ENCODE measurements at places on chromosomes 6 and 20. TPM values are rescaled to one million over a fixed set of nuclear protein-coding genes. Genes with fewer than 3 reads are reported as not detected.

GRCh38 chr6:15464211-15464725 lies 198.6 kb downstream of the DTNBP1 start:
- DNase-seq, result no peak

DNA sequence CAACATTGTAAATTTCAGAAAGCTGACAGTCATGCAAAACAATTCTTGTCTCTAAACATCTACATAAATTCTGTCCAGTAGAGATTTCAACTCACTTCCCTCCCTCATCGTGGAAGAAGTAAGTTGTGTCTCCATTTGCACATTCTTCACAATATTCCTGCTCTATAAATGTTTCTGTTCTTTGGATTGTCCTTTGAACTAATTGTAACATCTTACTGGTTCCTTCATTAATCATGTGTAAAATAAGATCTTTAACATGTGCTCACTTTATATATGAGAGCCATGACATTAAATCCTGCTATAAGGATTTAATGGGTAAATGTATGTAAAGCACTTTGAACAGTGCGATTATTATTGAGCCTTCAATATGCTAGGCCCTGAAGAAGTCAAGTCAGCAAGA lies 7.0 kb upstream of the LTV1 start:
- DNase-seq, result no peak

DNA sequence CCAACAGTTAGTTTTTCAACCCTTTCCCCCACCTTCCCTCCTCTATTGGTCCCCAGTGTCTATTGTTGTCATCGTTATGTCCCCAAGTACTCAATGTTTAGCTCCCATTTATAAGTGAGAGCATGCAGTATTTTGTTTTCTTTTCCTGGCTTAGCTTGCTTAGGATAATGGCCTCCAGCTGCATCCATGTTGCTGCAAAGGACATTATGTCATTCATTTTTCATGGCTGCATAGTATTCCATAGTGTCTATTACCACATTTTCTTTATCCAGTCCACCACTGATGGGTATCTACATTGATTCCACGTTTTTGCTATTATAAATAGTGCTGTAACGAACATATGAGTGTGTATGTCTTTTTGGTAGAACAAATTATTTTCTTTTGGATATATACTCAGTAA lies 55.3 kb upstream of the HIVEP1 start:
- DNase-seq, result no peak

DNA sequence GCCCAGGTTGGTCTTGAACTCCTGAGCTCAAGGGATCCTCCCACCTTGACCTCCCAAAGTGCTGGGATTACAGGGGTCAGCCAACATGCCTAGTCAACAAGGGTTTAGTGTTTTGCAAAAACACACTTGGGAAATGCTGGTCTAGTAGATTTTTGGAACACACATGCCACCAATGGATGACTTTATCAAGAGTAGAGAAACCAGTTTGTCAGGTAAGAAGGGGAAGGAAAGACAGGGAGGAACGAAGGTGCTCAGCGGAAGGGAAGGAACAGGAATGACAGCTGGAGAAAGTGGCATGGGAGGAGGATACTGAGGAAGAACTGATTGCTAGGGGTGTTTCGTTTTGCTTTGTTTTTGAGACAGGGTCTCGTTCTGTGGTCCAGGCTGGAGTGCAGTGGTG lies 15.6 kb upstream of the SEC63 start:
- no peak for DNase-seq

GRCh38 chr6:153852481-153852880 lies 186.6 kb upstream of the OPRM1 start:
- DNase-seq, result no peak

GRCh38 chr6:162976141-162976540 lies 248.4 kb downstream of the PACRG start:
- no peak for DNase-seq

DNA sequence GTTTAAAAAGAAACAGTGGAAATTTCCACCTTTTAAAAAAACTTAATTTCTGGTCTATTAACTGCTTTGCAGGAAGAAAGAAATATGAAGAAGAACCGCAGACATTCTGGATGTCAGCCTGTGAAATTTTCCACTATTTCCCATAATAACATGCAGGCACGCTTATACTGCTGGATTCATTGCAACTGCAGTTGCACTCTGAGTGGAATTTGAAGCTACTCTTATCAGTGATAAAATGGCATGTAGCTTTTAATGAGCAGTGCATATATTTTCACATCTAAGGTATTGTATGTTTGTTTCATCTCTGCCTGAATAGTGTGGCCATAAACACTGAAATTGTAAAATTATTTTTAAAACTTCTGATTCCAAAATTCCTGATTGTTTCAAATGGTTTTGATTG lies 28.2 kb downstream of the NCOA3 start:
- DNase-seq, result no peak

- no peak for DNase-seq
These were observed 1.6 kb upstream of the PCK1 start for GRCh38 chr20:57559289-57559634.

- DNase-seq, result no peak
These were observed 36.2 kb downstream of the FOXO3 start for GRCh38 chr6:108596956-108597355.

DNA sequence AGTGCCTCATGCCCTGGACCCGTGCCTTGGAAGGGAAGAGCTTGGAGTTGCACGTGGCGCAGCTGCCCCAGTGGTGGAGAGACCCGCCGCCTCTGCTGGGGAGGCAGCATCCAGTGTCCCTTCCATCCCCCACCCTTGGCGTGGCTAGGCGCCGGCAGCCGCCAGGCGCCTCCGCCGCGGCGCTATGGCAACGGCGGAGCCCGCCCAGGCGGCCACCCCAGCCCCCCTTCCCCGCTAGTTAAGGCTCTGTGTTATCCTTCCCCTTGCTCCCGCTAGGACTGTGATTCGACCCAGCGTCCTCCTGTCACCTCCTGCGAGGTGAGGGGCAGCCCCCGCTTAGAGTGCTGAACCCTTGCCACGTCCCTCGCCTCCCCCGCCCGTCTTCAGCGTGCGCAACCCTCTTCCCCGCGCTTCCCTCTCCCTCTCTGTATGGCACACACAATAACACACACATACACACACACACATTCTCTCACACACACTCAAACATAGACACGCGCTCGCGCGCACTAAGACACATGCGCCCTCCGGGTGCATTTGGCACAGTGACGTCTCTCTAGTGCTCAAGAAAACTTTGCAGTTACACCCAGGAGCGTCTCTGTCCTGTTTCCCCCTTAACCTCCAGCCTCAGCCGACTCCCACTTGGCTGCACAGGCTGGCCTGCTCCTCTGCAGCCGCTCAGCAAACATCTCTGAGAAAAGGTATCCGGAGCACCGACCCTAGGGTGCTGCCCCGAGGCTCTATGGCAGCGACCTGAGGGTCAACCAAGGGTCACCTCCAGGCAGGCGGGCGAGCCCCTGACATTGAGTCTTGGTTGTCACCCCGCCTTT lies 8.5 kb downstream of the GRIK2 start:
- DNase-seq, result no peak

DNA sequence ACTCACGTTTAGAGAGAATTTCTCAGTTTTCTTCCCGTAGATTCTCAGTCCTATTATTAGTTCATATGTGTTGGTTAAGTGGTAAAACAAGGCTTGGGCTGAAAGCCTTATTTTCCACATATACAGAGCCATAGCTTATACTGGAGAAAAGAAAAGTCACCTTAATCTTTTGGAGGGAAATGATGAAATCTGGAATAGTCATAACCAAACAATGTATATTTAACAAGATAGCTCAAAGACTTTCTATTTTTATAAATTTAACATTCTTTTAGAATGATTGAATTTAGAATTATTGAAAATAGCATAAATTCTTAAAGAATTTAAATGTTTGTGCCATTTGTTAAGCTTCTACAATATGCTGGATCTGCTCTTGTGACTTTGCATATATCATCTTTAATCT lies 85.8 kb downstream of the CDKAL1 start:
- no peak for DNase-seq

DNA sequence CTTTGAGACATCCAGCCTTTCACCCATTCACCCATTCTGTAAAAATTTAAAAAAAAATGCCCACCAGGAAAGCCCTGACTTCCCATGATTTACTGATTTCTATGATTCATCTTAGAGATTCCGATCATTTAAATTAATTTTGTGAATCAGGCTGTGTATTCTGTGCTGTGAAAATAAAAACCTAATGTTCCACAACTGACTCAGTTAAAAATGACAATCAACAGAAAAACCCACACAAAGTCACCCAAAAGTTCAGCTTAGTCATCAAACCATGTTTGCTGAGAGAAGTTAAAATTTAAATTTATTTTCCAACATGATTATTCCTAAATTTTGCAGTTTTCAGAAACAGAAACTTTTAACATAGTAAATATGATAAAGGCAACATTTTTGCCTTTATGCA lies 509.9 kb downstream of the TENT5A start:
- DNase-seq, result no peak

DNA sequence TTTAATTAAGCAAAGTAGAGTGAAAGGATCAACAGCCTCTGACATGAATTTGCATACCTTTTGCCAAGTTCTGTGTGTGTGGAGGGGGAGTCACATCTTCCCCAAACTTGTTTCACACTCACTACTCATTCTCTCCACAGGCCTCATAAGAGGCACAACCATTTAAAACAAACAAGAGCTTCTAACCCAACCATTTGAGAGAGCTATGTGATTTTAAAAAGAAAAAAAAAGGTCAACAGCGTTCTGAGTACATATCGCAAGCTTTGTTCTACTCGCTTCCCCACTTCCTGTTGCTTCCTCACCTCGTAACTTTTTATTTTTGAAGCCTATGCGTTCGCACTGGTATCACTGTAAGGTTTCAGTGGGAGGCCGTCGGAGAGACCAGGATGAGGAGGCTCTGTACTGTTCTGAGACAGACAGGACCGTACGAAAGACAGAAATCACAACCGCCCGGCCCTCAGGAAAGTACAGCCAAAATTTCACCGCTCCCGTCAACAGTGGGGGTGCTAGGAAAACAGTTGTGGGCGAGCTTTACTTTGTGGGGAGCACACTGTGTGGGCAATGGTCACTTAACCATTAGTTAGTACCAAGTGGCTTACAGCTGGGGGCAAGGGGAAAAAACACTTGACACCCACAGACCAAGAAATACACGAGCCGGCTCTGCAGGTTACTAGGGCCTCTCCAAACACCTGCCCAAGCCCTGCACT lies 61.3 kb downstream of the TRERF1 start:
- DNase-seq, result no peak

GRCh38 chr20:42549496-42549895 lies 640.2 kb downstream of the PTPRT start:
- no peak for DNase-seq

DNA sequence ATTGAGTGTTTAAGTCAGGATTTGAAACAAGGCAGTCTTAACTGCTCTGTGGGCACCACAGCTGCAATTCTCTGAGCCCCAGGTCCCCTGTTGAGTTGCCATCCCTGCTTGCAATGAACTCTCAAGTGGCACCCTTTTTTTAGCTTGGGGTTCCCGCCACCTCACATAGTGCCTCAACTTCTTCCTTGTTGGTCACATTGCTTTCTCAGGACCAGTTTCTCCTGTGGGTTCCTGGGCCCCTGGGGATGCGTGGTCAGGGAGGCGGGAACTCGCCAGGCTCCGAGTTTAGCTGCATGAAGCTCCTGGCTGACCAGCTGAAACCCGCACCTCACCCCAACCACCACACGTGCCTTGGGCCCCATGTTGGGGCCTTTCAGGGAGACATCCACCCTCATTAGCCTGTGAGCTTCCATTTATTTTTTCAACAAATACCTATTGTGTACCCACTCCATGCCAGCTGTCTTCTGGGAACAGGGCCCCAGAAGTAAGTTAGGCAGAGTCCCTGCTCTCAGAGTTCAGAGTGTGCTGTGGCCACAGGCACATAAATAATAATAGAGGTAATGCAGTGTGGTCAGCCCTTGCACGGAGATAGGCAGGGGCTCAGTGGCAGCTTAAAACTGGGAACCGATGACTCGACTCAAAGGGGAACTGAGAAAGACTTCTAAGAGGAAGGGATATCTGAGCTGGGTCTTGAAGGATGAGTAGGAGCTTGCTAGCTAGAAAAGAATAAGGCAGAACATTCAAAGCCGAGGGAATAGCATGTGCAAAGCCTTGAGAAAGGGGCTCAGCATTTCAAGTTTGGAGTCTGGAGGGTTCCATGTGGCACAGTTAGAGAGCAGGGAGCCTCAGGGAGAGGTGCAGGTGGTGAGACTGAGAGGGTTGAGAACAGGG lies 33.9 kb upstream of the FAM83D start:
- no peak for DNase-seq

DNA sequence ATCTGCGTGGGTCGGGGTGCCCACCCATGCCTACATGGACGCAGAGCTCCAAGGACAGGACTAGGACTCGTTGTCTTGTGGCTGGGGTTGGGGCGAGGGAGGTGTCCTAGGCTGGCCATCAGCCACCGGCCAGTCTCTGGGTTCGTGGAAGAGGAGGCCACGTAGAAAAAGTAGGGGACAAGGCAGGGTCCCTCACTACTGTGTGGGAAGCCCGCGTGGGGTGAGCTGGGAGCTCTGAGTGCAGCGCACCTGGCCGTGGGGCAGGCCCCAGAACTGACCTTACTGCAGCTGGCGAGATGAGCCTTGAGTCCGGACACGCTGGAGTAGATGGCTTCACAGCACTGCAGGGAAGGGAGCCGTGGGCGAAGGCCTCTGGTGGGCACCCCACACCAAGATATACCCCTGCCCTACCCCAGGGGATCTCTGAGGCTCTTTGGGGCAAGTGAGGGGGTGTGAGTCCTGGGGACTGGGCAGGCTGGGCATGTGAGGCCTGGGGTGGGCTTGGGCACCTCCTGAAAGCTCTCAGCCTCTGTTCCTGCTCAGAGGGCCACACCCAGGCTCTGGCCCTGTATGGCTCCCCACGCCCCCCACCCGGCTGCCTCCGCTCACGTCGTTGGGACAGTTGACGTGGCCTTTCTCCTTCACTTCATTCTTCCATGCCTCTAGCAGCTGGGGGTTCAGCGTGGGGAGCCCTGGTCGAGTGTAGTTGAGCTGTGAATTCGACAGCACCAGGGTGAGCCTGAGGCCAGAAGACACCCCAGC lies 5.6 kb upstream of the UCKL1 start:
- DNase-seq, result no peak

- DNase-seq, result no peak
These were observed 124.8 kb downstream of the INSM1 start for GRCh38 chr20:20492521-20493332.

Gene BTN2A1
- total RNA-seq, result 24.7 TPM

Gene PRDM13
- not detected for total RNA-seq

Gene NOX3
- not detected for total RNA-seq

Gene KCNQ5
- total RNA-seq, result 1.8 TPM

Gene VIP
- 0.39 TPM for total RNA-seq

Gene GJA10
- not detected for total RNA-seq

Gene ENTPD6
- total RNA-seq, result 53.3 TPM

Measured in ureter (tissue), 1 donor.